ENCODE measurements at places on chromosomes 1 and 21.

DNA sequence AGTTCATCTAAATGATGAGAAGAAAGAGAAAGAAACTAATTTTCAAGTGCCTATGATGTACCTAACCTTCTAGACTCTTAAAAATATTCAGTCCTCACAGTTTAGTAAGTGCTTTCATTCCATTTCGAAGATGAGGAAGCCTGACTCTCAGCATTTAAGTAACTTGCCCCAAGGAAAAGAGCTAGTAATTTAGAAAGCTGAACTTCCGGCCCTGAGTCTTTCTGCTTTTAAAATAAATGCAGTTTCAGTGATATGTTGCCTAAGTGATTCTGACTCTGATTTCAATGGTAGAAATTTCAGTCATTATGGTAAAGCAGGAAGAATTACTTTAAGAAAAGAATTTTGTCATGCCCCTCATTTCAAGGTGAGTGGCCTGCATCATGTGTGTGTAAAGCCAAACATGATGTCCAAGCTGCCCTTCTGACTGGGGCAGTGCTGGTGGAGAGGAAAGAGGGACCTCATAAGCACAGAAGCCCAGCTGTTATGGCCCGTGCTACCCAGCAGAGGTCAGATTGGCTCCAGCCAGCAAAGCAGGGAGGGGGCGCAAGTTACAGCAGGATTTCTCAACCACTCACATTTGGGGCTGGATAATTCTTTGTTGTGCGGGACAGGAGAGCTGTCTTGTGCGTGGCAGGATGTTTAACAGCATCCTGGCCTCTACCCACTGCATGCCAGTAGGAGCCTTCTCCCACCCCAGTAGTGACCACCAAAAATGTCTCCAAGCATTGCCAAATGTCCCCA lies 10.7 kb downstream of the ATP1A4 start:
- DNase-seq: no peak

DNA sequence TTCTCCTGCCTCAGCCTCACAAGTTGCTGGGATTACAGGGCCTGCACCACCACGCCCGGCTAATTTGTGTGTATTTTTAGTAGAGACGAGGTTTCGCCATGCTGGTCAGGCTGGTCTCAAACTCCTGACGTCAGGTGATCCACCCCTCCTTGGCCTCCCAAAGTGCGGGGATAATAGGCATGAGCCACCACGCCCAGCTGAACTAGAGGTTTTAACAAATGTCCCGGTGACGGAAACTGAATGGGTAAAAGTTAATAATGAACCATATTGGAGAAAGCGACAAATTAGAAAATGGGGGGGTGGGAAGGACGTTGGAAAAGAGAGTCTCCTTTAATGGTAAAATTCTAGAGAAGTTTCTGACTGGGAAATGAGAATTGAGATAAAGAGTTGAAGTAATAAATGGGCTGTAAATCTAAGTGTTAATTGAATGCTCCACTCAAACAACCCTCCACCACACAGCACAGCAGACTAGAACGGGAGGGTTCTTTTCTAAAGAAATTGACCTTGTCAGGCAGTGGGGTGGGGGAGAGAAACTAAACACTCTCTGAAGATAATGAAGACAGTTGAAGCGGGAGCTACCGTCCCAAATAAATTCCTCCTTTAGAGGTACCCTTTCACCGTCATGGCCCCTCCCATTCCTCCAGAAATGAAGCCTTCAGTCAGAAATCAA lies 46.9 kb upstream of the PUM1 start:
- DNase-seq: no peak

GRCh38 chr1:93666613-93667384 lies 14.8 kb downstream of the BCAR3 start:
- no peak for DNase-seq

GRCh38 chr1:40034869-40035268 lies 5.7 kb upstream of the CAP1 start:
- DNase-seq: no peak

- DNase-seq: no peak
Observed at GRCh38 chr1:25538191-25538767, 5.1 kb upstream of the LDLRAP1 start.

GRCh38 chr1:13646521-13646920 lies 53.5 kb upstream of the PRDM2 start:
- no peak for DNase-seq

- DNase-seq: no peak
Observed at GRCh38 chr1:24694380-24694843, 50.8 kb upstream of the CLIC4 start.

All from stimulated activated CD8-positive, alpha-beta memory T cell treated with anti-CD3 and anti-CD28 coated beads, Interleukin-4, amount 100 ng/mL, for 24 hours (primary cell).